MV-4-11 (cell line): ENCODE measurements at places on chromosomes 16 and 17.

- DNase-seq, result no peak
Observed at GRCh38 chr16:4249530-4250308, 7.8 kb upstream of the SRL start.

DNA sequence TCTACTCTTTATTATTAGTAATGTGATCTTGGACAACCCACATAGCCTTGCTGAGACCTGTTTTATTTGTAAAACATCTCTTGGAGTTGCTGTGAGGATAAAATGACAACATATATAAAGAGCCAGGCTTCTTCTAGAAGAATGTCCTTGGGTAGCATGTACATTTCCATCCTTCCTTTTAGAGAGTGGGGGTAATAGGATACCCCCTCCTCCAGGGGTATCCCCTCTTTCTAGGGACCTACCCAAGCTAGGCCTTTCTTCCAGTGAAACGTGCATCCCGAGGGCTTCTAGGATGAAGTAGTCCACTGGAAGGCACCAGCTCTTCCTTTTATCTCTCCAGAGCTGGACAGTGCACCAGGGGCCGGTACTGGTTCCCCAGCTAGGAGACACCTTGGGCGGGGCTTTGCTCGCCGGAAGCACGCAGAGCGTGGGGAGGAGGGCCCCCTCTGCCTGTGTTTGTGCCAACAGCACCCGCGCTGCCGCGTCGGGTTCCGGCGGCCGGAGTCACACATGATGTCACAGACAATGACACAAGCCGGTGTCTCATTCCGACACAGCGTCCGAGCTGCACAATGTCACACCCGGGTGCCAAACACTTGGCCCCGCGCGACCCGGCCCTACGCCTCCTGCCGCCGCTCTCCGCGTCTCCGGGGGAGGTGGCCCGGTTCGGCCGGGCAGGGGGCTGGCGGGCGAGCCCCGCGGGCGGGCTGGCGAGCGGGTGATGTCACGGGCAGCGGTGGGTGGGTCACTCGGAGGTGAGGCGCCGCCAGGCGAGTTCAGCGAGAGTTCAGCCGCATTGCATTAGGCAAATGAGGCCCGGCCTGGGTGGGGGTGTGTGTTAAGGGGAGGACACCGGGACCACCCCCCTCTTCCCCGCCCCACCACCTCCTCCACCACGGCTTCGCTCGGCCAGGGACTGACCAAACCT, 23.4 kb downstream of the GJD3 start:
- peak; percentile 85 for DNase-seq

- DNase-seq, result no peak
Observed at GRCh38 chr17:80291260-80291659, 30.6 kb downstream of the RNF213 start.

DNA sequence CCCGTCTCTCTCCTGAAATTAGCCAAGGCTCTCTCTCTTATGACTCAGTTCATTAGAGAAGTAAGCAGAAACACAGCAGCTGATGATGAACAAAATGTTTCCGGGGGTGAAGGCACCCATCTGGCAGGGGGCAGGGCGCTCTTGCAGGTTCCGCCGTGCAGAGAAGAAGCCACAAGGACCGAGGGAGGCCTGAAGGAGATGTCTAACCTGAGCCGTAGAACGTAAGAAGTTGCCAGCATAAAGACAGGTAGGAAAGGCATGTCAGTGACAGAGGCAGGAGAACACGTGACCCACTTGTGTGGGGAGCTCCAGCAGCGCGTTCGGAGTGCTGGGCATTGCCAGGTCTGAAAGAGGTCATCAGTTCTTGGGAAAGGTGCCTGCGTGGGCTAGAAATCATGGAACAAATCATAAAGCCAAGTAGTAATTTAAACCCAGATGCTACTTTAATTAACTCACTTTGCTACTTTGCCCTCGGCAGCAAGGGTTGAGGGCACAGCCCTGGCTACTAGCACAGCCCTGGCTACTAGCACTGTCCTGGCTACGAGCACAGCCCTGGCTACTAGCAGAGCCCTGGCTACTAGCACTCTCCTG, 198.6 kb downstream of the RPTOR start:
- no peak for DNase-seq
